ENCODE measurements at places on chromosomes 3 and 15.

- DNase-seq: no peak
Observed at GRCh38 chr3:106619-107018, 89.9 kb upstream of the CHL1 start.

- no peak for DNase-seq
Observed at GRCh38 chr3:29195056-29195455, 85.8 kb upstream of the RBMS3 start.

- DNase-seq: no peak
Observed at GRCh38 chr3:39125841-39126500, 18.5 kb downstream of the TTC21A start.

GRCh38 chr3:41679374-41679773 lies 282.5 kb downstream of the ULK4 start:
- no peak for DNase-seq

DNA sequence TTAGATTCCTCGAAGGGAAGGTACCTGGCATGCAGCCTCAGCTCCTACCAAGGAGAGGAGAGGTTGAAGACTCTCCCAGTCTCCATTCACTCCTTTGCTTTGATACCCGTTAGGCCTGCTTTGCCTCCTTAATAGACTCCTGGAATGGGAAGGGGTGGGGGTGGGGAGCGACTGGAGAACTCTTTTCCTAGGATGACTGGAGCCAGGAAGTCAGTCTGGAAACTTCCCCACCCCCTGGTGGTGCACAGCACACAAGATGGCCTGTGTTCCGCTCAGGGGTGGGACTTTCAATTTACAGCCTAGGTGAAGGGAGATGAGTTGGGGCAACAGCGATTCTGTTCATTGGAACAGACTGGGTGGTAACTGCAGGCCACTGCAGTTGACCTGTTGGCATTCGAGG lies 21.4 kb upstream of the CELF6 start:
- DNase-seq: no peak
